Omental fat pad (tissue), 4 donors: ENCODE measurements at places on chromosomes 1 and 21. TPM values are rescaled to one million over a fixed set of nuclear protein-coding genes. Genes with fewer than 3 reads are reported as not detected.

FCRLA gene
- total RNA-seq = not detected

OR2L2 gene
- not detected for total RNA-seq

DNA sequence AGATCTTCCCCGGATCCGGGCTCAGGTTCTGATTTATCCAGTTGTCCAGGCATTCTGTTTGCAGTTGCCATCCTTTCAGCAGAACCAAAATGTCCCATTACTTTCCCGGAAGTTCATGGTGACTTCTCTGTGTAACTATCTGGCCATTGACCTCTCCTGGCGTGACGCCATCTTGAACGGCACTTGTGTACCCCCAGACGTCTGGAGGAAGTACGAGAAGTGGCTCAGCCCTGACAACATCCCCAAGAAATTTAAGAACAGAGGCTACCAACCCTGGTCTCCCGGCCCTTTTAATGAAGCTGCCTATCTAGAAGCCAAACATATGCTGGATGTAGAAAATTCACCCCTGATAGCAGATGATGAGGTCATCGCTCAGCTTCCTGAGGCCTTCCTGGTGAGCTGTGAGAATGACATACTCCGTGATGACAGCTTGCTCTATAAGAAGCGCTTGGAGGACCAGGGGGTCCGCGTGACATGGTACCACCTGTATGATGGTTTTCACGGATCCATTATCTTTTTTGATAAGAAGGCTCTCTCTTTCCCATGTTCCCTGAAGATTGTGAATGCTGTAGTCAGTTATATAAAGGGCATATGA is 22.4 kb downstream of the AADACL4 start:
- DNase-seq = no peak

- DNase-seq = no peak
Observed at GRCh38 chr1:201881617-201882016, 7.1 kb upstream of the SHISA4 start.

DNA sequence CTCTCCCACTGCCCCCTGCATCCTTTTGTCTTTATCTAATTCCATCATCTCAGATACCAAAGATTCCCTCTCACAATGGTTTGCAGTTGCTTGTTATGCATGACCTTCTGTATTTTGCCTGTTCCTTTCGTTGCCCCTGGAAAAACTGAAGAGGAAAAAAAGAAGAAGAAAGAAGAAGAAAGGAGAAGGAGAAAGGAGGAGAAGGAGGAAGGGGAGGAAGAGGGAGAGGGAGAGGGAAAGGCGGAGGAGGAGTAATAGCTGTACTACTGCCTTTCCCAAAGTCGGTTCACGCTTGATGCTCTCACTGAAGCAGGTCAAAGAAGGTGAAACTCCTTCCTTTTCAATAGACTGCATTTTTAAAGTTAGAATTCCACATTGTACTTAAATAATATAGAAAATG is 513.8 kb downstream of the PTPRC start:
- DNase-seq = no peak

GRCh38 chr21:25081096-25081495 is 526.2 kb downstream of the MRPL39 start:
- DNase-seq = no peak

GRCh38 chr21:29190923-29191331 is 60.5 kb downstream of the MAP3K7CL start:
- DNase-seq = no peak

GRCh38 chr1:230599926-230600656 is 42.2 kb upstream of the COG2 start:
- DNase-seq = no peak

DNA sequence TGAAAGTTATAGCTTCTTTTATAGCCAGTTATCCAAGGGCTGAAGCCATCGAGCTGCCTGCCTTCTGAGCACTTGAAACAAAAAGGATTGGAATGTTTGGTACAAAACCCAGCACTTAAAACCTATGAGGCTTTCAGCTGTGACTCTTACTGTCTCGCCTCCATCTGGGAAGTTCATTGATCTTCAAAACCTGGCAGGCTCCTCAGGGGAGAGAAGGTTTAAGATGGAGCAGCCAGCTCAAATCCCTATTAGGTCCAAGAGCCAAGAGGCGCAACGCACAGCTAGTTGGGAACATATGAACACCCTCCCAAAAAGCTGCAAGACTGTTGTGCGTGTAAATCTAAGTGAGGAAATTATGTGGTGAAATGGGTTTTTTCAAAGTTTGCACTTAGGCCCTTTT is 33.4 kb downstream of the BACE2 start:
- DNase-seq = no peak

DNA sequence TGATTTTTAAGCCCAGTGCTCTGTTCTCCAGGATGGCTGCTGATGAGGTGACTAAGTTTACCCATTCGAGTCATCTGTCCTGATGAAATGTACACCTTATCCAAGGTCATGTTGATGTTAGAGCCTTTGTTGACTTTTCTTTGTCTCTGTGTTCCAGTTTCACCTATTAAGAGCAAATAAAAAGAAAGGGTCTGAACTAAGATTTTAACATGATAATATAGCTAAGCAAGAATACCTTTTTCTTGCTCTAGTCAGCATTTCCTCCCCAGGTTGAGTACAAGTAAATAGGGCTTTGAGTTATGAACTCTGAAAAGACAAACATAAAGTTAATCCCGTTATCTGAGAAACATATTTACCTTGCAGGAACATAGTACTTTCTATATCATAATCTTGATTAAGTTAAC is 52.1 kb upstream of the GPR88 start:
- no peak for DNase-seq

- DNase-seq = no peak
Observed at GRCh38 chr1:155261493-155261851, 688 bp downstream of the SCAMP3 start.
